ENCODE measurements at places on chromosomes 6 and 20. TPM values are rescaled to one million over a fixed set of nuclear protein-coding genes. Genes with fewer than 3 reads are reported as not detected.

The DSP gene
- 50.5 TPM for total RNA-seq

The LIN28B gene
- total RNA-seq, result 94.7 TPM

The CYP39A1 gene
- 2.4 TPM for total RNA-seq

The SLC52A3 gene
- total RNA-seq, result 3.9 TPM

The RPP40 gene
- total RNA-seq, result 15.7 TPM

The SLC22A2 gene
- total RNA-seq, result 1.4 TPM

The SULF2 gene
- total RNA-seq, result 27.1 TPM

- DNase-seq, result no peak
Measured at GRCh38 chr6:55136916-55137315, 37.4 kb upstream of the HCRTR2 start.

- DNase-seq, result no peak
Measured at GRCh38 chr20:5933802-5934436, 16.4 kb downstream of the TRMT6 start.

DNA sequence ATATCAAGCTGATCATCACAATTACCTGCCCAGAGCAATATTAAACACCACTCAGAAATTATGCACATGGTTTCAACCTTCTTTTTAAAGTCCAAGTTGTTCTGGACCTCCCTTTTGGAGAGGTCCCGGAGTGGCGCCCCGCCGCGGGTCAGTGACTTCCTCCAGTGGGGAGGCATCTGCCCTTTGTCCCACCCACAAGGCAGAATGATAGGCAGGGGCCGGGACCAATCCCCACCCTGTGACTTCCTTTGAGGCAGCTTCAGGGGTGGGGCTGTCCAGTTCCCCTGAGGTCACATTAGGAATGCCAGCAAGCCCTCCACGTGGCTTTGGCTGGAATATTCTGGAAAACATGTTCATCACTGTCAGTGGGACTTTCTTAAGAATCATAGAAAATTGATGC lies 207.0 kb downstream of the ANKRD60 start:
- peak; percentile 74 for DNase-seq

GRCh38 chr6:145602726-145603326 lies 132.5 kb downstream of the EPM2A start:
- no peak for DNase-seq

DNA sequence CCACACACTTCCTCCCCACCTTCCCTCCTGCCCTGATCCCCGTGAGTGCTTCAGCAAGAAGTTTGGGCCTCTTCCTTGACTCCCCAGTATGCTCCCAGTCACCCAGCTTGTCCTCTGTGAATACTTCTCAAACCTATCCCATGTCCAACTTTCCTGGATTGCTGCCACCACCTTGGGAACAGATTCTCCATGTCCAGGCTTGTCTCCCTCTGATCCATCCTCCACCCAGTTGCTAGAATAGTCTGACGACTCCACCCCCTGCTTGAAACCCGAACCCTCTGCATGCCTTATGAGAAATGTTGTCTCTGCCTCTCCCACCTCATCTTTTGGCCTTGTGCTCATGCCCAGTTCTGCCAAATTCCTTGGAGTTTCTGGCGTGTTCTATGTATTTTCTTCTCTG lies 108.0 kb downstream of the PPP1R14C start:
- no peak for DNase-seq

GRCh38 chr6:56724455-56724854 lies 81.8 kb upstream of the DST start:
- DNase-seq, result no peak

DNA sequence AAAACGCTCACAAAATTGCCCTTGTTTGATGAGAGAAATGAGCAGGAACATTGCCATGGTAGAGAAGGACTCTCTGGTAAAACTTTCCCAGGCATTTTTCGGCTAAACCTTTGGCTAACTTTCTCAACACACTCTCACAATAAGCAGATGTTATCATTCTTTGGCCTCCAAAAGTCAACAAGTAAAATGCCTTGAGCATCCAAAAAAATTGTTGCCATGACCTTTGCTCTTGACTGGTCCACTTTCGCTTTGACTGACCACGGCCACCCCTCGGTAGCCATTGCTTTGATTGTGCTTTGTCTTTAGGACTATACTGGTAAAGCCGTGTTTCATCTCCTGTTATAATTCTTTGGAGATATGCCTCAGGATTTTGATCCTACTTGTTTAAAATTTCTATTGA lies 41.1 kb upstream of the PREP start:
- no peak for DNase-seq

- DNase-seq, result no peak
Measured at GRCh38 chr6:22940581-22941290, 371.4 kb downstream of the HDGFL1 start.

DNA sequence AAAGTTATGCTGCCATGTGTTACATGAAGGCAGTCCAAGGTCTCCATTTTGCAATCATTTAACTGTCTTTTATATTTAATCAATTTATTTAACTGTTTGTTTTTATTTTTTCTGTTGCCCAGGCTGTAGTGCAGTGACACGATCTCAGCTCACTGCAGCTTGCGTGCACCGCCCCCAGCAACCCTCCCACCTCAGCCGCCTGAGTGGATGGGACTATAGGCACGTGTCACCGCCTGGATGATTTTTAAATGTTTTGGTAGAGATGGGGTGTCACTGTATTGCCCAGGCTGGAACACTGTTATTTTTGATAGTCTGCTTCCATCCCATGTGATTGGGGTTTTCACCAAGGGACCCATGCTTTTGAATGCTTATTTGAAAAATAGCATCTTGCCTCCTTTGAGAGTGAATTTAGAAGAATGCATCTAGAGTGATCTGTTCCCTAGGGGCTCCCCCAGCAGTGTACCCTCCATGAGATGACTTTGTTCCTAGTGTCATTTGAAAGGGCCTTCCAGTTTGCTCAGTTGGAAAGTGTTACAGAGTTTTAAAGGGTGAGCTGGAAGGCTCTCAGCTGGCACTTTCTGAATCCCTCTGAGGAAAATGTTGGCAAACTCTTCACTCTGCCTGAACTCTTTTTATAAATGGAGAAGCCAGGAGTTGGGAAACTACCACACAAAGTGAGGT lies 143.4 kb downstream of the JARID2 start:
- no peak for DNase-seq

DNA sequence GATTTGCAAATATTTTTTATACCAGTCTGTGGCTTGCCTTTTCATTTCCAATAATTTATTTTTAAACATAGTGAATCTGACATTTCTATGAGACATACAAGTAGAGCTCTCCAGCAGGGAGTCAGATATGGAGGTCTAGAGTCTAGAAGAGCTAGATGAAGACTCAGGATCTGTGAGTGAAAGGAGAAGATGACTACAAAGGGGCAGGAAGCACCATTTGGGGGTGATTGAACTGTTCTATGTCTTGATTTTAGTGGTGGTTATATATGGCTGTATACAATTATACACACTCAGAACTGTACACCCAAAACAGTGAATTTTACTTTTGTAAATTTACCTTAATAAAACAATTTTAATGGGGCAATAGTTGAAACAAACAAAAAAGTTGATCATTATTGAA lies 127.9 kb upstream of the BACH2 start:
- no peak for DNase-seq

DNA sequence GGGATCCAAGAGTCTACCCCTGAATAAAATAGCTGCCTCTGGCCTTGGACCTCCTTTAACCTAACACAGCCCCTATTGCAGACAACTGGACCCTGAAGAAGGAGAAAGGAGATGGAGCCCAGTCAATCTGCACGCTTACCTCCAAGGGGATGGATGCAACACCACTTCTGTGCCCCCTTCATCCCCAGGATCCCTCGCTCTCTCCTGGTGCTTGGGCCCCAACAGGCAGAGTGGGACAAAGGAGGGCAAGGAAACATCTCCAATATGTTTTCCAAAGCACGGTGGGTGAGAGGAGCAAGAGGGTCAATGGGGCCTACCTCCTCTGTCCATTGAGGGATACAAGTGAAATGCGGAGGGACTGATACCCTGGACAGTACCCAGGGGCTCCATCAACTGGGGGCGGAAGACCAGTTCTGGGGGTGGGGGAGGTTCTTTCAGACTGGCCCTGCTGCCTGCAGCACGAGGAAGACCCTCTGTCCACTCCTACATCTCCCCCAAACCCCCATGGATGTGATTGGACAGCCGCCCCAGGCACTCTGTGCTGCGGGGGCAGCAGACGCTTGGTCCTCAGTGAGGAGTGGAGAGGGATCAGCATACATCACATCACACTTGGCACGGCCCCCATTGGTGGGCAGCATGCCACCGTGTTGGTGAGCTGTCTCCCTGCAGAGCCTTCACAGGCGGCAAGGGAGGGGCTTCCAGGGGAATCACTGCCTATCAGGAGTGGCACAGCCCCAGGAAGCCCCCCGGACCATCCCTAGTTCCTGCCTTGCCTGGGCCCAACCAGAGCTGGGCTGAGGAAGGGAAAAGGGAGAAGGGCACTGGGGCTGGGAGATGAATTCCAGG lies 70.6 kb downstream of the MRPL14 start:
- no peak for DNase-seq

DNA sequence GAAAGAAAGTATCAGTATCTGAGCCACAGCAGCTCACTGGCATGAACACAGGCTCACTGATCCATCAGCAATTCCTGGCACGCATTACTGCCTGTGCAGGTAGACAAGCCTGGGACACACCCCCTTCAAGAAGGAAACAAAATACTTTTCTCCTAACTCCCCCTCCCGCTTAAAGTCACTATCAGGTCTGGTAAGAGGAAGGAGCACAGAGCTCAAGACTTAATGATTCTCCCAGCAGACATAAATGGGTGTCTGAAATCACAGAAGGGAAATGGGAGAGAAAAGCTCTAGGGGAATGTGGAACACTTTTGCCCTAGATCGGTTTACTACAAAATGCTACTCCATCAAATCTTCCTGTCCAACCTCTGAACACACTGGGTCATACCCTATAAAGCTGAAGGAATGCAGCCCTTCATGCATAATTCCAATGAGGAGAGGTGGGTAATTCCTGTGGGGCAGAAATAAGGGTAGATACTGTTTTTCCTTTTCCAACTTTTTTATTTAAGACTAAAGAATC lies at the start of gene ADGRF1:
TSS of gene ADGRF1 (minus strand) at position 58 of the 517 bp plus-strand sequence. CDS start 13,271 bp downstream, outside the sequence.
- DNase-seq, result no peak
